Gastrocnemius medialis (tissue), 4 donors: ENCODE measurements at places on chromosomes 2 and 18. TPM values are rescaled to one million over a fixed set of nuclear protein-coding genes. Genes with fewer than 3 reads are reported as not detected.

GALNT13 gene
- total RNA-seq: 0.10 TPM

DNA sequence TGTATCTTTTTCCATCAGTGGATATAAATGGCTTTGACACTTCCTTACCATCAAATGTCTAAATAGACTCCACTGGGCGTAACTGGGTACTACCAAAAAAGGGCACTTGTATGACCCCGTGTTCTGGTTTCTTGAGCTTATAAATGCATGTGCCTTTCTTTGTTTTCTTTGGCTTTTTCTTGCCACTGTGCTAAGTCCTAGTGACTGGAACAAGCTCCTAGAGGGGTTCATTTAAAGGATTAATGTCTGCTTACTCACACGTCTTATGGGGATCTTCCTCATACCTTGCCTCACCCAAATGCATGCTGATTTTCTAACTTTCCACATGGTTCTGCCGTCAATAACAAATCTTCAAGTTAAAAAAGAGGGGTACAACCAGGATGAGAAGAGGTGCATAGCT is 19.8 kb upstream of the ZNF532 start:
- H3K4me3 ChIP-seq: no peak overlapping the region
- H3K27me3 ChIP-seq: no peaks in the 10 kb centered on the region
- no peaks in the 10 kb centered on the region for H3K36me3 ChIP-seq
- peak overlapping the region; percentile 84 for H3K27ac ChIP-seq
- no peak for DNase-seq

KCNS3 gene
- 93.3 TPM for total RNA-seq

GRCh38 chr2:134458950-134459349 is 205.1 kb downstream of the MGAT5 start:
- H3K27ac ChIP-seq: no peak overlapping the region
- no peaks in the 10 kb centered on the region for H3K36me3 ChIP-seq
- H3K4me3 ChIP-seq: no peak overlapping the region
- no peaks in the 10 kb centered on the region for H3K4me1 ChIP-seq

- no peak for DNase-seq
- H3K27me3 ChIP-seq: no peaks in the 10 kb centered on the region
- peak overlapping the region; percentile 53 for H3K27ac ChIP-seq
These were observed 73.0 kb upstream of the EPB41L5 start for GRCh38 chr2:119939915-119940314.

GRCh38 chr2:135091681-135092080 is 39.6 kb downstream of the RAB3GAP1 start:
- H3K27me3 ChIP-seq: no peaks in the 10 kb centered on the region
- peaks cover 27% of the 10 kb centered on the region for H3K36me3 ChIP-seq
- no peak for DNase-seq
- H3K4me3 ChIP-seq: no peak overlapping the region
- no peak overlapping the region for H3K27ac ChIP-seq

ASPRV1 gene
- 3.1 TPM for total RNA-seq

DNA sequence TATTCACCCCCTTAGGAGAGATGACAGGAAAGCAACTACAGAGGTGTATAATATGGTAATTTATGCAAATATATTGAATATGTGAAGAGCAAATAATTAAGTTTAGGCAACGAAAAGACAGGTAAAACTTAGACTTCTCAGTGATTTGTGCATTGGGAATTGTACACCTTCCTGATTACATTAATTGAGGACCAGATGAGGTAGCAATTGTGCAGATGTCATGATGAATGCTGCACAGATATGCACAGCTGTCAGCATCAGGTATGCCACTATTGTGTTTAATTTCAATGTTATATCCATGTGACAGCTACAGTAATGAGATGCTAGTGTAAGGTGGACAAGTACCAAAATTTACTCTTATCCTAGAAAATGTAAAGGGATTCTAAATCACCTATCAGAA is 267.2 kb upstream of the FSIP2 start:
- H3K36me3 ChIP-seq: no peaks in the 10 kb centered on the region
- no peak overlapping the region for H3K4me3 ChIP-seq
- H3K4me1 ChIP-seq: no peaks in the 10 kb centered on the region
- no peaks in the 10 kb centered on the region for H3K27me3 ChIP-seq
- DNase-seq: no peak

DNA sequence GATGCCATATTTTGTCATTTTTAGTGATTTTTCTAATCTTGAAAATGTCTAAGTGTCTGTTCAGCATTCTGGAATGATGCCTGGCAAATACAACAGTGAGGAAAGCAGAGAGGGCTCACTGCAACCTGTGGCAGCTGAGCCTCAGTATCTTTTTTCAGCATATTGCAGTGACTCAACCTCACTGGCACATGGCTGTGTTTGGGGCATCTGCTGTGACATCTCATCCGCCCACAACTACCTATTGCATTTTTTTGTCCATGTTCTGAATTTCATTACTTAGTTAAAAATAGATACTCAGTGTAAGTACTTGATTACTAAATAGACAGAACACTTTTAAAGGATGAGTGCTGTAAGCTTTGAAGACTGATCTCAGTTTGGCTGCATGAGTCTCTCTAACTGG is 10.7 kb downstream of the BABAM2 start:
- DNase-seq: peak; percentile 80
- H3K27me3 ChIP-seq: no peaks in the 10 kb centered on the region
- H3K27ac ChIP-seq: peak overlapping the region; percentile 74

MBD5 gene
- 15.2 TPM for total RNA-seq
